ENCODE measurements at places on chromosomes 16 and 17.
A peak's percentile ranks its signal among the peaks of the same experiment; 100 is the strongest.

- no peak for DNase-seq
These were observed 34.8 kb downstream of the ZNF287 start for GRCh38 chr17:16534236-16534635.

DNA sequence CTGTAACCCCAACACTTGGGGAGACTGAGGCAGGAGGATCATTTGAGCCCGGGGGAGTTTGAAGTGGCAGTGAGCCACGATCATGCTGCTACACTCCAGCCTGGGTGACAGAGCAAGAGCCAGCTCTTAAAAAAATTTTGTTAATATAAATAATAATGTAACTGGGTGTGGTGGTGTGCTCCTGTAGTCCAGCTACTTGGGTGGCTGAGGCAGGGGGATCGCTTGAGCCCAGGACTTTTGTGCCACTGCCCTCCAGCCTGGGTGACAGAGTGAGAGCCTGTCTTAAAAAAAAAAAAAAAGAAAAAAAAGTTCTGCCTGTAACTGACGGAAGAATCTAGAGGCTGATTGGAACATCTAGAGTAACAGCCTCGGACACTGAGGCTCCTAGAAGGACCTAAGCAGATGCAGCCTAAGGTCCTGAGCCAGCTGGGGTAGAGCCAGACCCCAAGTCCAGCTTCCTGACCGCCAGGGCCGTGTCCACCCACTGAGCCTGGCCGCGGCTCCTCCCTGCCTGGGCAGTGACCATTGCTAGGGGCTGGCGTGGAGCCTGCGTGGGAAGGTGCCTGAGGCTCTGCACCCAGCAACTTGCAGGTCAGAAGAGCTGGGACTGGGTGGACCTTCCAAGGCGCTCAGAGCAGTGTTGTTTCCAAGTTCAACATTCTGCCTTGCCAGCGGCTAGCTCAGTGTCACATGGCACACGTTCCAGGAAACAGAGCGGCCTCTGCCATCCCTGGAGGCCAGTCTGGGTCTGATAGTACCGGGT lies 209.4 kb upstream of the CIBAR2 start:
- DNase-seq = no peak

- DNase-seq = no peak
These were observed 6.5 kb downstream of the CBX2 start for GRCh38 chr17:79784353-79785016.

GRCh38 chr17:39663688-39664580 lies 1.2 kb upstream of the TCAP start:
- DNase-seq = no peak

DNA sequence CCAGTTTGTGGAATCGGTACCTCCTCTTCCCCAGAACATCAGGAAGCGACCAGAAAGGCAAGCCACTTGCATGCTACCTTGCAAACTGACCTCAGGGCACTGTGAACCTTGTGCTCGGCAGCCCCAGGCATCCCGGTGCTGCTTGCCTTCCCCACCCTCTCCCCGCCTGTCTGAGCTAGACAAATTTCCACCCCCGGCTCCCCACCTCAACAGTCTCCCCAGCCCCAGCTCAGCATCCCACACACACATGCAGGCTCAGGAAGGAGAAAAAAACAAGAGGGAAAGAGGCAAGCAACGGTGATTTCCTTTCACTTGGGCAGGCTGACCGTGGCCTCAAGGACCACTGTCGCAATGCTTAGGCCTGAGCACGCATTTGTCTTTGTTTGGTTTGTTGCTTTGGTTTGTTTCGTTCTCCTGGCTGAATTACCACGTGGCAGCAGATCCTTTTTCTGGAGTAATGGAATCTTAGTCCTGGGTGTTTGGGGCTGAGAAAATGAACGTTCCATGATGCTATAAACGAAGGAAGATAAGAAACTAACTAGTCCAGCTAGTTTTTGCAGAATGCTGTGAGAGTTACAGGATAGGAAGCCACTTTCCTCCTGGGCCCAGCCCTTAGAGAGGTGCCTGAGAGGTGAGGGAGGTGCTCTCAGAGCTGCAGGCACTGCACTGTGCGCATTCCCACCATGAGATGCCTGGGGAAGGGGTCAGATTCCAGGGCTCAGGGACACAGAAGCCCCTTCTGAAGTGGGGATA lies 27.9 kb downstream of the SDK2 start:
- DNase-seq = no peak

GRCh38 chr16:30941600-30942425 lies 7.1 kb upstream of the ORAI3 start:
- peak; percentile 48 for DNase-seq

GRCh38 chr17:39400547-39401411 lies 647 bp downstream of the FBXL20 start:
- DNase-seq = no peak

DNA sequence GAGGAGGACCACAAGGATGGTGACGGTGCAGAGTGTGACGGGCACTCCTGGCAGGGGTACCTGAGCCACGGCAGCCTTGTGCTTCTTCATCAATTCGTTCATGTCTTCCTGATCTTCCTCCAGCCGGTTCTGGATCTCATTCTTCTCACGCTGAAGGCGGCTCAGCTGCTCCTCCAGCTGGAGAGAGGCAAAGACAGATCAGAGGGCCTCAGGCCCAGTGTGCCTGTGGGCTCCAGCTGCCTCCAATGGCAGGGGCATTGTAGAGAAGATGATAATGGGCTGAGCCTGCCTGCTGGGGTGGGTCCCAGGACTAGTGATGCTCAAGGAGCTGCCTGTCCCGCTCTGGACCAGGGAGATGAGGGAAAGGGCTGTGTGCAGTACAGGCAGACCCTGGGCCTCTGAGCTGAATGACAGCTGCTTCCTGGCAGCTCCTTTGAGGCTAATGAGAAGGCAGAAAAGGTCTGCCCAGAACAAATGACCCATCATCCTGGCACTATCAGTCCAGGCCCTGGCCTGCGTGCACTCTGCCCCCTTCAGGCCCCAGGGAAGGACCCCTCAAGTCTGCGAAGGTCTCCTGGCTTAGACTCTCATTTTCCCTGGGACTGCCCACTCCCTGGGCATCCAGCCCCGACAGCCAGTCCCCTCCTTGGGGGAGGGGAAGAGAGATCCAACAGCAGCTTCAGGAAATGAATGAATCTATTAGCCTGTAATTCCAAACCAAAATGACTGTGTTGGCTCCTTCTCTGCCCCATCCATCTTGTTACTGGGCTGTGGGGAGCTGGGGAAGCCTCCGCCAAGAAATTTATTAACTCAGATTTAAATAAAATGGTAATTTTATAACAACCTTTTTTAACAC lies 48.0 kb downstream of the PIPOX start:
- DNase-seq = no peak

DNA sequence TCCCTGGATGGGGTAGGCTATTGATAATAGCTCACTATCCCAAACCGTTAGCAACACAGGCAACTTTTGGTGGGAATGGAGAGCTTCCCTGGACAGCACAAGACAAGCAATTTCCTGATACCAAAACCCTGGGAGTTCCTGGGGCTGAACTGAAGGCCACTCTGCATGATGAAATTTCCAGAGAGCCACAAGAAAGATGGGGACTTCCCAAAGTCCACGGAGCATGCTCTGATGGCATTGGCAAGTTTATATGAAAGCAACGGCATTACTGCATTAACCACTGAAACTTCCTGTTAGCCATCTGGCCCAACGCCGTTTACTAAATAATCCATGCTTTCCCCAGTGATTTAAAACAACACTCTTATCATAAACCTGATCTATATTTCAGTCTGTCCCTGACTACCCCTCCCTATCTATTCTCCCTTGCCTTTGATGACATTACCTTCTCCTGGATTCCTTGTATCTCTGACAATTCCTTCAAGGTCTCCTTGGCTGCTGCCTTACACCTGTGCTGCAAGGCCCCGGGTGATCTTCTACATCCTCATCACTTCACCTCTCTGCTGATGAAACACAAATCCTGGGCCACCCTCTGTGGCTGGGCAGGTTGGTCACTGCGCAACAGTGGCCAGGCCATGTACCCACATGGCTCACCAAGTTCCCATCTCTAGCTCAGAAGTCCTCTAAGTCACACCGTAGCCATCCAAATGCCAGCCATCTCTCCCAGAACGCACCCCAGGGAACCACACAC lies 108.5 kb upstream of the RCVRN start:
- DNase-seq = no peak

DNA sequence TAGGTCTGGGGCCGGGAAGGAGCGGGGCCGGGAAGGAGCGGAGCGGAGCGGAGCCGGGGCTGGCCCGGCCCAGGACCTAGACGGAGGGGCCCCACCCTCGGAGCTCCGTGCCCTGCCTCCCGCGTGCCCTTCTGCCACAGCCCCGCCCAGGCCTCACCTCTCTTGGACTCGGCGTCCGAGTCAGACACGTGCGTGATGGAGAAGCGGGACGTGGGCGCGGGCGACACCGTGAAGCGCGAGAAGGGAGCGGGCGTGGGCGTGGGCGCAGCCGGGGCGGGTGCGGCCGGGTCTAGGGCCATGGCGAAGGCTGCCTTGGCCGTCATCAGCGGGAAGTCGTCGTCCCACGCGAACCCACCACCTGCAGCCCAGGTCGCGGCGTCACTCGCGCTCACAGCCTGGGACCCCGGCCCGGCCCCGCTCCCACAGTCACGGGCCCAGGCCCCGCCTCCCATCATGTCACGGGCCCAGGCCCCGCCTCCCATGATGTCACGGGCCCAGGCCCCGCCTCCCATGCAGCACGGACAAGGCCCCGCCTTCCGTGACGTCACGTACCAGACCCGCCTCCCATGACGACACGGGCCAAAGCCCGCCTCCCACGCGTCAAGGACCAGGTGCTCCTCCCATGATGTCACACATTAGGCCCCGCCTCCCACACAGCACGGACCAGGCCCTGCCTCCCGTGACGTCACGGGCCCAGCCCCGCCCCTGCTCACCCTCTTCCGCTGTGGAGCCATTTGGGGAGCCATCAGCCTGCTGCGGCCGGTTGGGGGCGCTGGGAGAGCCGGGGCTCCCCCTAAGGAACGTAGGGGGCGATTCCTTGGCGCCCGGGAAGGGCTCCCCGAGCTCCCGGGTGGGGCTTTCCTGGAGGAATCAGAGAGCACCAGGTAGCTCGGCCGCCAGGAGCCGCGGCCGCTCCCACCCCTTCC lies 45.8 kb upstream of the PVALEF start:
- DNase-seq = peak; percentile 53

Measured in stimulated activated CD4-positive, alpha-beta T cell treated with anti-CD3 and anti-CD28 coated beads, TNF-alpha, amount 100 ng/mL, for 1 hour (primary cell).